ENCODE measurements at places on chromosomes 13 and 19.
A peak's percentile ranks its signal among the peaks of the same experiment; 100 is the strongest.

GRCh38 chr19:5557691-5558090, 10.1 kb downstream of the TINCR start:
- DNase-seq: no peak

GRCh38 chr19:29678484-29679106, 13.3 kb downstream of the PLEKHF1 start:
- peak; percentile 27 for DNase-seq

GRCh38 chr19:7899751-7900378, 3.8 kb upstream of the MAP2K7 start:
- DNase-seq: no peak

GRCh38 chr13:113924184-113924901, 49.5 kb downstream of the C13orf46 start:
- no peak for DNase-seq

DNA sequence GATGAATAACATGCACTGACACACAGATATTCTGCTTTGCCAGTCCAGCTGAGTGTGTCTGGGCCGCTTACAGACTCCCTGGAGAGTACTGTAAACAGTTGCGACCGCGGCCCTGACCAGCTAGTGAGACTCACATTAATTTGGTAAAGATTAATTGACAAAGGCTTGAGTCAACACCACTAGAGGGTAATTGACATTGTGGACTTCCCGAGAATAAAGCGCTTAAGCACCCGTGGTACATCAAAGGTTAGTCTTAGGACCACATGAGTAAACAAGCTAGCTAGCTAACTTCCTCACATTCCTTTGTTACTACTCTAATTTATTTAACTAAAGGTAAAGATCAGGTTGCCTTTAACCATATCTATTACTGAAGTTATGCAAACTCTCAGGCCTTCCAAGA, 624.4 kb upstream of the ARGLU1 start:
- no peak for DNase-seq

DNA sequence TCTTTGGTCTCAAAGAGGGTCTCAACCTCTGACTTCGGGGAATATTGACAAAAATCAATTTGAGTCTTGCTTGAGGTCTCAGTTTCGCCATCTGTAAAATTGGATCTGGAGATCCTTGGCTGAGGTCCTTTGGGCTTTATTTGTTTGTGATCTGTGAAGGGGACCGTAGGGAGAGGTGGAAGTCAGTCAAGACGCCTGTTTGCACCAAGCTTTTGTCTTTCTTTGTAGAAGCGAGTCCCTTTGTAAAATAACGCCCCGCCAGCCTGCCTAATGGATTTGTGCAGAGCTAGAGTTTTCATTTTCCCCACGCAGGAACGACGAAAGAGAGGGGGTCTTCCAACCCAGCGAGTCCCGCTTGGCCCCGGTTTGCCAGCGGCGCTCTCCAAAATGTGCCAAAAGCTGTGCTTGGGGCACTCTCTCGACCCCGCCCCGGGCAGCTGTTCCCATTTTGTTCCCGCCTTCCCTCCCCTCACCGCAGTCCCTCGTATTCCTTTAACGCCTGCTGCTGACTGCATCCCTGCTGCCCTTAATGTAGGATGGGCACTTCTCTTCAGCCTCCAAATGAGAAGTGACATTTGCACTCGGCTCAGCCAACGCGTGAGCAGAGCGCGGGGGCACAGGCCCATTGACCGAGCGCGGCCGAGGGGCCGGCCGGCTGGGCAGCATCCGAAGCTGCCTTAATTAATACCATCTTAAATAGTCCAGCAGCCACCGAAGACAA, 13.0 kb downstream of the ZIC5 start:
- no peak for DNase-seq

DNA sequence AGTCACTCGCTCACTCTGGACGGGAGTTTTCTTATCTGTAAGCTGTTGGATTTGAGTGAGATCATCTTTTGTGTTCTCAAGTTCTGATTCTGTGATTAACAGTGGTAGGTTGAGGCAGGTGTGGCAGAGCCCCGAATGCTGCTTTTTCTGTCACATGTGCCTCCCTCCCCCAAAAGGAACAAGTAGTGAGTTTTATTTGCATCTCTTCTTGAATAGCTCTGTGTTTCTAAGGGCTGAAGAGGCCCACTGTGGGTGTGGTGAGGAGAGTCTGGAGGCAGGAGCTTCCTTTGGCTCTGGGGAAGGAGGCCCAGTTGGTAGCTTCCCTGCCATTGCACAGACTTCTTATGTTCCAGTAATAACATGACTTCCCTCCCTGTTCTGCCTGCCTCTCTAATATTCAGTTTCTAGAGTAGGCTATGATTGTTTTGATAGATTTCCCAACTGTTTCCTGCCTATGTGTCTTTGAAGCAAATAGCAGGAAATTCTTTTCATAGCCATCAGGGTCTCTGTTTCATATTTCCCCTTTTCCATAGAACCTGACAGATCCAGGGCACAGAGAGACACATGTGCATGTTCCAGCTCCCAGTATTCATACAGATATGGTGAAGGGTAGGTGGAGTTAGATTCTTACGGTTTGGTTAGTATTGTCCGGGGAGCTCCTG, 23.9 kb upstream of the CXCL17 start:
- DNase-seq: no peak

DNA sequence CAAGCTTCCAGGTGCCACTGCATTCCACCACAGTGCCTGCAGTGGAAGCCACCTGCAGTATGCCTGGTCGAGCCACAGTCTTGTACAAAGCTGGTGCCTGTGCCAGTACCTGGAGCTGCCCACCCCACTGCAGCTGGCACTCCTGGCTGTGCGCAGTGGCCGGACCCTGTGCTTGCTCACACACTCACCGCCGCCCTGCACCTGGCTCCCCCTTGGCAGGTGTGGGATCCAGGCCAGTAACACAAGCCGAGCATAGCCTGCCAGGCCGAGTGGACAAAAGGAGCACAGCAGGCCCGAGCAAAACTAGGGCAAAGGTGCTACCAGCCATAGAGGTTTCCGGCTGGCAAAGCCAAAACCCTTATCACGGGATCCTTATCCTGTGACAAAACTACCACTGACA, 18.5 kb downstream of the UGGT2 start:
- no peak for DNase-seq

GRCh38 chr19:23415561-23416191, 20.4 kb upstream of the ZNF91 start:
- DNase-seq: no peak

Measured in fibroblast of lung (primary cell).